ENCODE measurements at places on chromosomes 5 and 9. TPM values are rescaled to one million over a fixed set of nuclear protein-coding genes. Genes with fewer than 3 reads are reported as not detected.

DNA sequence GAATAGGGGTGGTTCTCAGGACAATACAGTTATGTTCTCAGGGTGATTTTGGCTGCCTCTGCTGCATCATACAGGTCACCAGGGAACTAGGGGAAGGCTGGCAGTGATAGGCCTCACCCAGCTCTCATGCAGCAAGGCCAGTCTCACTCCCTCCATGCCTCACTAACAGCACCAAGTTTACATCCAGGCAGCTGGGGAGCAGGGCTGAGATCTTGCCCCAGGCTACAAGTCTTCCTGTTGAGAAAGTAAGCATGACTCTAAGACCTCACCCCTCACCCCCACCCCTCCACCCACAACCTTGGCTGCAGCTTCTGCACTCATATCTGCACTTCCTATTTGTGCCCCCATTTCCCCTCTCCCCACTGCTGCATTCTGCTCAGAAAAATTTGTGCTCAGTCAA, 481.2 kb downstream of the ACTL7B start:
- no peak for DNase-seq

DNA sequence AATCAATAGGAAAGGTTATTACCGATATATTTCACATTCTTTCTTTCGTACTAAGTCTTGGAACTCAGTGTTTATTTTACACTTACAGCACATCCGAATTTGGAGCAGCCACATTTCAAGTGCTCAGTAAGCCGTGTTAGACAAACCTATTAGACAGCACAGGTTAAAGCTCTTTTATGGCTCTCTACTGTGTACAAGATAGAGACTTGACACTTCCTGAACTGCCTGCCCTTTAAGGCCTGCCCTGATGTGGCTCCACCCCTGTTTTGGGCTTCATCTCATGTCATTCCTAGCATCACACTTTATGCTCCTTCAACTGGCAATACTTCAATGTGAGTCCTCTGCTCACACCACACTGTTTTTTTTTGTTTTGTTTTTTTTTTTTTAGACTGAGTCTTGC, 23.5 kb upstream of the SUSD1 start:
- no peak for DNase-seq

- DNase-seq = no peak
Observed at GRCh38 chr5:179411161-179411841, 66.0 kb upstream of the ADAMTS2 start.

DNA sequence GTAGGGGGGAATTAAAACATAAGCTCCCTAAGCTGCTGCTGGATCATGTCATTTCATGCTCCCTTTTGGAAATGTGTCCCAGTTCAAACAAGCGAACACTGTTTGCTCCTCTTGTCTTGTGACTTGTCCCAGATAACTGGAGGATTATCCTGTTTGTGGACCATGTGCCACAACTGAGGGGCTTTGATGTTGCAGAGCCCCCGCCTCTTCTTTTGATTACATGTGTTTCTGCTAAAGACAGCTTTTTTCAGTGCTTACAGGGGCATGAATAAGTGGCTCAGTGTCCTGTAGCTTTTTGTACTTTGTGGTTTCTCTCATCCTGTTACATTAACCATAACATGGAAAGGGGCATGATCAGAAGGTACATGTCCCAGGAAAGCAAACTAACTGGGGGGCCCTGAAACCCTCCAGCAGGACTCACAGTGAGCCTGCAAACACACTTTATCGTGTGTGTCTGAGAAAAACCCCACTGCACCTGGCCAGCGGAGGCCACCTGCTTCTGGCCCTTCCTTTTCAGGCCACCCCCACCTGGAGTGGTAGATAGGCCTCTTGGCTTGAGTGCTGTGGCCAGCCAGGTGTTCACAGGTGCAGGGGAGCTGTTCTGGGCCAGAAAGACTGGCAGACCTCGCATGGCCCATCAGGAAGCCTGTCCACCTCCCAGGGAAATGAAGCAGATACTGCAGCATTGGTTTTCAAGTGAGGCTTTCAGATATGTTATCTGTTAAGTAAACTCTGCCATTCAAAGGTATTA, 285.6 kb downstream of the FANCC start:
- no peak for DNase-seq

DNA sequence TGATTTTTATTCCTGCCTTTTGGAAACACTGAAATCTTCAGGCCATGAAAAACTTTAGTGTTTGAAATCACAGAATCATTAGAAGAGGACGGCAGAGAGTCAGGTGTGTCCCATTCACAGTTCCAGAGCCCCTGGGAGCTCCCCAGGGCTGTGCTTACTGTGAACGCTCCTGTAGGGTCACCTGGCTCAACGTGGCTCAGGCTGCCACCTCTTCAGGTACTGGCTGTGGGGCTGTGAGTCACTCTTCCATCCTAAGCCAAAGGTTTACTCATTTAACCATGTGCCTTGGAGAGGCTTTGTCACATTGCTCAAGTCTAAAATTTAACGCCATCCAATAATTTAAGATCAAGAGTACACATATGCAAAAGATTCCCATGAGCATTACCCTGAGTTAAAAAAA, 50.2 kb upstream of the FSTL4 start:
- no peak for DNase-seq

DNA sequence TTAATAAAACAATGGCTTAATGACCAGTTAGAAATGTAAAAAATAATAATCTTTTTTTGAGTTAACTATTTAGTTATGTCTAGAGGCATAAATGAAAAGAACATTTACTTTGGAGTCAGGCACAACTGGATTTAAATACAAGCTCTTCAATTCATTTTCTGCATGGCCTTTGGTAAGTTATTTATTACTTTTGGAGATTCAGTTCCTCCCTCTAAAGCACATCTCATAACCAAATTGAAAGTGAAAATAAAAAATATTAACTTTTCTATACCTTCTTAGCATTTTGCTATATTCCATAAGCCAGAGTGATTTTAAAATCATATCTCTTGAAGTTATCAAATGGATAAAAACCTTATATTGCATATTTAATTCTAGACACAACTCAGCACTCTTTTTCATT, 434.9 kb upstream of the SMARCA2 start:
- no peak for DNase-seq

Gene ENHO
- not detected for total RNA-seq

Gene KIAA0825
- total RNA-seq = 9.5 TPM

Gene SLC45A2
- not detected for total RNA-seq

Gene CAMK4
- 3.2 TPM for total RNA-seq

Gene LRRC70
- 1.3 TPM for total RNA-seq

Gene PGM5
- 2.6 TPM for total RNA-seq

Gene PCDHAC1
- under 0.01 TPM for total RNA-seq

All from fibroblast of villous mesenchyme (primary cell).